ENCODE measurements at places on chromosomes 2 and 18. TPM values are rescaled to one million over a fixed set of nuclear protein-coding genes. Genes with fewer than 3 reads are reported as not detected.

Gene FTCDNL1
- total RNA-seq: 3.6 TPM

Gene NETO1
- 0.26 TPM for total RNA-seq

Gene BOLL
- total RNA-seq: not detected

Gene ACADL
- 0.51 TPM for total RNA-seq

Gene COX7A2L
- total RNA-seq: 270 TPM

Gene SLC5A7
- not detected for total RNA-seq

Gene ST6GAL2
- total RNA-seq: not detected

Gene DPP10
- total RNA-seq: not detected

Gene GAL3ST2
- total RNA-seq: not detected

Gene IL1B
- 0.26 TPM for total RNA-seq

Gene SPEG
- total RNA-seq: 13.1 TPM

Gene FAM161A
- total RNA-seq: 2.6 TPM

GRCh38 chr2:97858442-97858841 is 137.3 kb downstream of the TMEM131 start:
- no peak for DNase-seq

DNA sequence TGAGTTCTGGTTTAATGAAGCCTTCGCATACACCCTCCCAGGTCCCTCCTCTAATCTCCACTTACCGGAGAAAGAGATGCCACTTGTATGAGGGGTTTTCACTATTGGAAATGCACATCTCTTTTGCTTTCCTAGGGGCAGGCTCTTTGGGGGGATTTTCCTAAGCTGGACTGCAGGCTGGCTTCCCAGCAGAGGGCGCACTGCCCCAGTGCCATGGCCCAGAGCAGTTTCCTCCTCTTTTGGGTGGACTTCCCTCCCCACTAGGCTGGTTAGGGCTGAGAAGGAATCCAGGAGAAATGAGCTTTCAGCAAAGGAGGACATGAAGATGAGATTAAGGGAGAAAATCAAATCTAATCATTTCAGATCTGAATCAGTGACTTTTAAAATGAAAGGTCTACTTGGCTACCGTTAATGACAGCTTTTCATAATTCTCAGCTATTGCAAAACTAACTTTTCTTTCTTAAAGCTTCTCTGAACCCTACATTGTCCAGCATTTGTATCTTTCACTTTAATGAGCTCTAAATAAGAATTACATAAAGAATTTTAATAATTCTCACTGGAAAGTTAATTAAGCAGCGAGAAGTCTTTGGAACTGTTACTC is 784.1 kb upstream of the FANCL start:
- DNase-seq: peak; percentile 14

GRCh38 chr2:229726643-229727042 is 12.3 kb upstream of the DNER start:
- DNase-seq: no peak

DNA sequence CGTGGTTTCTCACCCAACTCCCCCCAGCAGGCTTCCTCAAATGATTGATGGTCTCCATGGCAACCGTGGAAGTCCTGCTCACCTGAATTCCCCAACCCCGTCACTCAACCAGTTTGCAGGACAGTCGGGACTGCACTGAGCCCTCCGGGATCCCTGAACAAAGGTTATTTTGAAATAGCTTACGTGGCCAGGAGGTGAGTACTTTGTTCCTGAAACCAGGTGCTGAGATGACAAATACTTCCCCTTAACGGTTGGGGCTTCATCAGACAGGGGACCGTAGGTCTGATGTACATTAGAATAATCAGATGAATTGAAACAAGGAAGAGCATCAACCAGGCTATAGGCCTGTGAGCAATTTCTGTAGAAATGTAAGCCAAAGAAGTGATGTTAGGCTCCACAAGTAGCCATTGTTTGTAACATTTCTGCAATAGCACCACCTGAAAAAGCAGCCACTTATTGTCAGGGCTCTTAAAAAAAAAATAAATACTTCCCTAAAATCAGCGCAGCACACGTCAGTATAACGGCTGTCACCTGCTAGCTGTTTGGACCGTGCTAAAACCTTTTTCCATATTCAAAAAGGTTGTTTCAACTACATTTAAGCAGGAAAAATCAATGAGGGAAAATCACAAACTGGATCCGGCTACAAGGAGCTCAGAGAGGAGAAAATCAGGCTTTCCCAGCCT is 206.4 kb upstream of the ID2 start:
- no peak for DNase-seq

- DNase-seq: no peak
Measured at GRCh38 chr18:78595924-78596573, 383.6 kb upstream of the SALL3 start.

GRCh38 chr2:49123600-49123999 is 30.7 kb downstream of the FSHR start:
- DNase-seq: no peak

DNA sequence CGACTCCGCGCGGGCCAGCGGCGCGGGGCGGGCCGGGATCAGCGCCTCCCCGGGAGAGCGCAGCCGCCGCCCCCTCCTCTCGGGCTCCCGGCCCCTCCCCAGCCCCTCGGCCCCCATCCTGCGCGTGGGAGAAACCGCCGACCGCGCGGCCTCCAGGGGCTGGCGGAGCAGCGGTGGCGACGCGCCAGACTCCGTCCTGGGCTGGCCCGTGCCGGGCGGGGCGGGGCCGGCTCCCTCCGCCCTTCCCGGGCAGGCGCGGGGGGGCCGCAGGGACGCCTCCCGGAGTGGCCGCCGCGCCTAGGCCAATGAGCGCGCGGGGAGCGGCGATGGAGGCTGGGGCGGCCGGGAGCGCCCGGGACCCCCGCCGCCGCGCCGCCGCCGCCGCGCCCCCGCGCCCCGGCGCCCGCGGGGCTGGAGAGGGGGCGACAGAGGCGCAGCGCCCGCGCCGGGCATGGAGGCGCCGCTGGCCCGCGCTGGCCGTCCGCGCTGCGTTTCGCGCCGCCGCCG is 49.1 kb downstream of the KCNIP3 start:
- DNase-seq: peak; percentile 60

GRCh38 chr18:30139631-30140287 is 902.8 kb downstream of the DSC3 start:
- DNase-seq: no peak

DNA sequence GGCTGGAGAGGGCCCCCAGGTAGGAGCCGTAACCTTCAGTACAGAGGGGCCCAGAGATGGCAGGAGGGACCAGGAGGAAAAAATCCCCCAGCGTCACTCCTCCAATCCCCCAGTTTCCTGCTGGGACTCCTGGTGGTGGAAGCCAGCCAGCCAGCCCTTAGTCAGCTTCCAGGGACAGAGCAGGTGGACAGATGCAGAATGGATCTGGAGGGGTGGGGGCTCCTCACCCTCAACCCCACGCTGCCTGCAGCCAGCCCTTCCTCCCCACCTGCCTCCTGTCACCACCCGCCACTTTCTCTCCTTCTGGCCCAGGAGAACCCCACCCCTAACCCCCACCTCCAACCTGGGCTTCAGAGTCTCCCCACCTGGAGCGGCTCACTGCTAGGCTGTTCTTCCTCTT is 21.1 kb downstream of the EMX1 start:
- DNase-seq: no peak

DNA sequence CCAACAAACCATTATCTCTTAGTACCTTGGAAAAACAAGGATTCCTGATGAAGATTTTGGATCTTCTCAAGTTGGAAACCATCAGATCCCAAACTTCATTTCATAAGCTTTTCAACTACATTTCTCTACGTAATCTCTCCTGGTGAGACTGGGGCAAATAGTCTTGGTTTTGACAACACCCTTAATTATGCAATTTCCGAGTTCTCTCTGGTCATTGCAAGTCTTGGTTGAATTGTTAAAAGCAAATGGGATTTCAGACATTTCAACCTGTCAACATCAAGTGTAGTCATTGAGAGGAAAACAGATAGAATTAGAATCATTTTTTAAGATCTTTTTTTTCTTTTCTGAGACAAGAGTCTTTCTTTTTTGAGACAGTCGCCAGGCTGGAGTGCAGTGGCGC is 26.2 kb downstream of the KLF7 start:
- DNase-seq: no peak

- no peak for DNase-seq
Measured at GRCh38 chr2:210268281-210268680, 43.0 kb upstream of the ACADL start.

DNA sequence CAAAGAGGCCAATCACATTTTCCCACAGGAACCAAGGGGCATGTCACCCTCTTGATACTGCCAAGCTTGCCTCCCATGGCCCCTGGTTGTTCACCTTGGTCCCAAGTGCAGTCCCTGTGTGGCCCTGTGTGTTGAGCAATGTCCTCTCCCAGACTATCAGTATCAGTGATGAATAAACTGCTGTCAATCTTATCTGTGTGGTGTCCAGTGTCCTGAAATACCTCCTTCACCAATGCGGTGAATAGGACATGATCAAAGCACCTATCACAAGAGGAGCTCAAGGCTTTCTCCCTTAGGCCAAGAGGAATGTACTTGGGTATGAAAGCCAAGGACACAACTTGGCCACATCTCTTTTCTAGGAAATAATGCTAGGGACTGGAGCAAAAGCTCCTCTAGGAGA is 68.2 kb downstream of the MAIP1 start:
- no peak for DNase-seq

- no peak for DNase-seq
Measured at GRCh38 chr18:23967321-23968089, 47.0 kb upstream of the TTC39C start.

GRCh38 chr2:99480390-99480789 is 9.4 kb downstream of the REV1 start:
- peak; percentile 41 for DNase-seq

DNA sequence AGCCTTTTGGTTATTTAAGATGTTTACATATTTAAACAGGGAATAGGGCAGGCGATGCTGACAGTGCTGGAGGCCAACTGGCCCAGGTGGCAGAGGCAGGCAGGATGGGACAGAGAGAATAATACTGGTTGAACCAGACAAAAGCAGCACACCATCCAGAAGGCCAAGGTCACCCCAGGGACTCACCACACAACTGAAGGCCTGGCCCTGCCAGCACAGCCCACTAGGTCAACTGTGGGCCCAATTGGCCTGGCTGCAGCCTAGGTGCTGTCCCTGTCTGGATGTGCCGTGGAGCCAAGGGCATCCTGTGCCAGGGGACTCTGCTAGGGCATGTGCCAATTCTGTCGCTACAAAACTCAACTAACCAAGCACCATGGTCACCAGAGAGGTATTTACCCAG is 69.2 kb downstream of the RNF152 start:
- DNase-seq: no peak

GRCh38 chr2:32514946-32515345 is 112.9 kb upstream of the TTC27 start:
- DNase-seq: no peak

DNA sequence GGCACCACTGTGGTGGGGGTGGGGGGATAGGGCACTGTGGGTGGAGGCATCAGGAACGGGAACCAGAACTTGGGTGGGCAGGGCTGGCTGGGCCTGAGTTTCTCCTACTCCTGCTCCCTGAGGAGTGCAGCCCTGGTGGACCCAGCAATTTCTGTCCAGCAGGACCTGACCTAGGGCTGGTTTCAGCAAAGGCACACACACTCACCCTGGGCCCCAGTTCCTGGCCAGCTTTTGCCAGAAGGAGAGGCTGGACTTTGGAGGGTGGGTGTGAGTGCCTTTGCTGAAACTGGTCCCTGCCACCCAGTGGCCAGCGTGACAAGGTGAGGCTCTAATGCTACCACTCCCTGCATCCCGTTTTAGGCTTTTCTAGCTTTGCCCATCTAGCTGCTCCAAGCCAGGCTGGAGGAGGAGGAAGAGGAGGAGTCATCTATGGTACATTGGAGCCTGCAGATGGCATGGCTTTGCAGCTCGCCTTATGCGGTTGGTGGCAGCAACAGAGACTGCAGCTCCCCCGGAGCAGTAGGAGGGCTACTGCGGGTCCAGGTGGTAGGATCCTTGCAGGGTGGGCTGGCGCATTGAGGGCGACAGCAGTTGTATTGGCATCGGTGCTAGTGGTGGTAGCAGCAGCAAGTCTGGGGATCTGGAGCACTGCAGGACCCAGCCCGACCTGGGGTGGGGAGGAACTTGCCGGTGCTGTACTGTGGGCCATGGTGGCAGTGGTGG is 40.4 kb upstream of the IMP4 start:
- no peak for DNase-seq

DNA sequence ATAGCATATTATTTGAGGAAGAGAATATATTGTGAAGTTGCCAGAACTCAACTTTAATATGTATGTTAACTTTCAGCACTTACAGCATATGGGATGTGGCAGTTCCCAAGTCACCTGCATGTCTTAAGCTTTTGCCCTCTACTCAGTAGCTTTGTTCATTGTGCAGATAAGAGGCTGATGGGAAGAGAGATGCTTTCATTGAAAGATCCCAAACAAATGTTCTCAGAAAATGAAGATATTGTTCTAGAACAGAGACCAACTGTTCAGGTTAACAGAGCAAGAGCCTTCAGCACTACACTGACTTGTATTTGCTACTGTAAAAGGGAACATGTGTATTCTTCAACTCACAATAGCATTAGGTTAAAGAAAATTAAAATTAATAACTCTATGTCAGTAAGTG is 28.1 kb downstream of the GAREM1 start:
- no peak for DNase-seq

GRCh38 chr2:70091816-70092215 is 4.5 kb downstream of the PCBP1 start:
- DNase-seq: no peak

- DNase-seq: no peak
Measured at GRCh38 chr2:182482511-182482910, 55.7 kb upstream of the PDE1A start.

GRCh38 chr2:226623587-226624368 is 175.8 kb downstream of the IRS1 start:
- DNase-seq: peak; percentile 52

DNA sequence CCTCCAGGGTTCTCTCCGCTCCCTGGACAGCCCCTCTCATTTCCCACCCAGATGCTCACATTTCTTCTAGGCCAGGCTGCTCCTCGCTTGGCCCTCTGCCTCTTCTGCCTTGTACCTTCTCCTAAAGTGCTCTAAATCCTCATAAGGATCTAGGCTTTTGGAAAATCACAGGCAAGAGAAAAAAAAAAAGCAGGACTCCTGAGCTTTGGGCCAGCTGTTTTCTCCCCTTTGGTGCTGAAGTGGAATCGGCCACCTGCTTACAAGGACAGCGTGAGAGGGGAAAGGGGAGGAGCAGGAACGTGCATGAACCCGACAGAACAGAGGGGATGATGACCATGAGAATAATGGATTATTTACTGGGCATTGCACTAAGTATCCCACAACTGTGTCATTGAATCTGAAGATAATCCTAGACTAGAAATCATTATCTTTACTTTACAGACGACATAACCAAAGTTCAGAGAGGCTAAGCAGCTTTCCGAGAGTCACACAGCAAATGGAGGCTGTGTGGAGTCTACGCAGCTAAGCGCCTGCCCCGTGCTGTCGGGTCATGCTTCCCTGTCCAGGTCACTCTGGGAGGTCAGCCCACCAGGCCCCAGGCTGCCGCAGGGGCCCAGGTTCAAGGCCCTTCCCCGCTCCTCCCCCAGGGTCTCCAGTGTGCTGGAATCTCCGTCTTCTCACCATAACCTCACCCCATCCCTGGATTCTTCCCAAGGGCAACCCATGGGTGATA is 141.9 kb downstream of the PXDN start:
- DNase-seq: no peak

- peak; percentile 49 for DNase-seq
Measured at GRCh38 chr2:1972948-1973347, 228.6 kb upstream of the PXDN start.

- DNase-seq: no peak
Measured at GRCh38 chr2:148023861-148024260, 3.0 kb downstream of the MBD5 start.

GRCh38 chr2:129296806-129297205 is 682.7 kb upstream of the RAB6C start:
- no peak for DNase-seq

All from fibroblast of lung (primary cell).